AG08396 (cell line): ENCODE measurements at places on chromosomes 4 and X.

DNA sequence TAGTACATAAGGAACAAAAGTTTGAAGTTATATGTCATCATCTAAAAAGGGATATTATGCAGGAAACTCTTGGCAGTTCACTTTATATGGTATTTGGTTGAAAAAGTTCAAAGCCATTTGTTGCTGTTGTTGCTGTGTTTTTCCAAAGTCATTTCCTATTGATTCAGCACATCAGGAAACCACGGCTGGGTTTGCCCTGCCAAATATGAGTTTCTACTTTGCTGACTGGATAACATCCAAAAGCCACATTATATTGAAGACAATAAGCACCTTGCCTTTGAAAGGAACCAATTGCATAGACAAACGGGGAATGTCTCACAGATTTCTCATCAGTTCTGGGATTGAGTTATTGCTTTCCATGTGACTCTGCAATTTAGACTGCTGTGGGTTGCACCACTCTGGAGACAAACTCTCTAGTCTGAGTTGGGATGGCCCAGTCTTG, 206.1 kb downstream of the SLC39A8 start:
- DNase-seq = no peak

GRCh38 chr4:97531351-97531750, 611.9 kb downstream of the STPG2 start:
- no peak for DNase-seq

GRCh38 chr4:23993373-23993772, 103.5 kb upstream of the PPARGC1A start:
- DNase-seq = no peak

- no peak for DNase-seq
Observed at GRCh38 chr4:86641516-86642090, 47.5 kb downstream of the PTPN13 start.

- no peak for DNase-seq
Observed at GRCh38 chrX:150958177-150958576, 25.0 kb upstream of the HMGB3 start.

GRCh38 chr4:174281182-174281737, 2.2 kb downstream of the FBXO8 start:
- DNase-seq = no peak

DNA sequence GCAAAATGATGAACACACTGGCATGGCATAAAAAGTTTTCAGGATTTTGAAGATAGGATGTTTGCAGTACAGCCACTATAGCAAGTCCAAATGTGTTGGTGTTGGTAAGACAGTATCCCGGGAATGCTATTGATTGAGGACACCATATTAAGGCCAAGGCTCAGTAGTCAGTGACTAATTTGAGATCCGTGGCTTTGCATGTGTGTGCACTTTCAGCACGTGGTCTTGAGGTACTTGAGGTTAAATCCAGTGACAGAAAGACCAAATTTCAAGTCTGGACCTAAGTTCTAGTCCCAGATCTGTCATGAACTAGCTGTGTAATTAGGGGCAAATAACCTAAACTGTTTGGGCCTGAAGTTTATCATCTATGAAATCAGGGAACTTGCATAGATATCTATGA, 76.5 kb upstream of the ETNPPL start:
- DNase-seq = no peak

GRCh38 chr4:150816491-150816890, 198.6 kb downstream of the LRBA start:
- DNase-seq = no peak

DNA sequence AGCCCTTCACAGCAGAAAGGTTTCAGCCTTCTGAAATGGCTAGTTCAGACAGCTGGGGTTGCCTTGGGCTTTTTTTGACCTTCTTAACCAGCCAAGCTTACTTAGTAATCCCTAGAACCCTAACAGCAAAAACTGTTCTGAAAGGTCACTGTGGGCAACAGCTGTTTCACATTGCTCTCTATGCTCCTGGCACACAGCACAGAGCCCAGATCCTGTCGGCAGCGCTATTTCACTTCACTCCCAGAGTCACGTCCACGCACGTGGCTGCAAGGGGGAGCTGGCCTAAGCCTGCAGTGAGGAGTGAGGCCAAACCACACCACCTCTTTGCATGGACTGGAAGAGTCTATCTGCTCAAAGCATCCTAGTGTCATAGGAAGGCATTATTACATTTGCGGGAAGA, 32.0 kb upstream of the STS start:
- DNase-seq = no peak

GRCh38 chrX:47285836-47286320, 53.1 kb downstream of the USP11 start:
- no peak for DNase-seq

DNA sequence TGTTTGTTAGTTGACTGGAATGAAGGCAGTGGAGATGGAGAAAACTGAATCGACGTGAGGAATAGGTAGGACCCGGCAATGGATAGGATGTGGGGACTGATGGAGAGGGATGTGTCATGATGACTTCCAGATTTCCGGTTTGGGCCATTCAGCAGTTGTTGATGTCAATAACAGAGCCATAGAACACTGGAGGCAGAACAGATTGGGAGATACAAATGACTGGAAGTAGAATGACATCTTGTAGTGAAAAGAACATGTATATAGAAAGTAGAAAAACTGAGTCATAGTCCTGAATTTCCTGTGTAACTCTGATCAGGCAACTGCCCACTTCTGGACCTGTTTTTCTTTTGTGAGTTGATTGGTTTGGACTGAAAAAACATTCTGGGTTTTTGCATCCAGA, 24.5 kb downstream of the CETN2 start:
- no peak for DNase-seq

DNA sequence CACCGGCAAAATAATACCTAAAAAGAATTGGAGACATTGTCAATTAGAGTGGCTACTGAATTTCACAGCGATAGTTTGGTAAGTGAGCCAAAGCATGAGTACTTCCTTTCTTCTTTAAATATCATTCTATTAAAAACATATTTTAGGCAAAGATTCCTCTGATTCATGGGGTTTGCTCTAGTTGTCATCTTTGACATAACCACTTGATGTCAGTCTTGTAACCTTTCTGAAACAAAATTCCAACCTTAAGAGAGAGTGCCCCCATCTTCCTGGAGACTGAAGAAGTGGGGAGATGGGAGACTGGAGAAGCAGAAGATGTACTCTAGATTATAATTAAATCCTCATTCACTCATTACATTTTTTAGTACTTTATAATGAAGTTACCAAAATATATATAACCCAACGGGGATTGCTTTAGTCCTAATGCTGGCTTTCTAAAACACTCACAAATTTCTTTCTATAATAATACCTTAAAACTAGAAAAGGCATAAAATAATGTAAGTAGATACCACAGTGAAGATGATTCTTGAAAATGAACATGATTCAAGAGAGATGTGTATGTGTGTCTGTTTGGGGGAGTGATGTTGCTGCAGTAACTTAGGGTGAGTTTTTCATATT, 96.4 kb downstream of the EMCN start:
- peak; percentile 16 for DNase-seq

GRCh38 chr4:160825644-160826338, 1338.0 kb downstream of the FSTL5 start:
- no peak for DNase-seq

DNA sequence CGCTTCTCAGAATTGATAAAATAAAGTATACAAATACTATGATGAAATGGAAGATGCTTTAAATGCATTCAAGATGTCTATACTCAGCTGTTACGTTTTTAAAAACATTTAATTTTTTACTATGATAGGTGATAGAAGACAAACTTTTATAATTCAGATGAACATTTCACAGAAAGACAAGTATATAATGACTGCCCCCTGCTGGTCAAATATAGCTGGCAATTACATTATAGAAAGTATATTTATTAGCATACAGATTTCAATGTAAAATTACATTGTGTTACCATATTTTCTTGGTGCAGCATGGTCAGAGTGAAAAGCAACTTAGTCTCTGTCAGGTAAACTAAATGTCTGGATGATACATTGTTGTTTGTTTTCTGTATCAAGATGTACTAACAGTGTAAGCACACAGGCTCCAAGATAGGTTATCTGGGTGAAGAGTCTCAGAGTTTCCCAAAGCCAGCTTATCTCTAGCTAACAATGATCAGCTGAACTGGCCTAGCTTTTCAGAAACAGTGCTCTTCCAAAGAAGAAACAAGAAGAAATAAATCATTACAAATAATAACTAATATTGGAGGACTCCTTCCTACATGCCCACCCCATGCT, 54.1 kb downstream of the SRPX start:
- DNase-seq = no peak

- no peak for DNase-seq
Observed at GRCh38 chrX:135431886-135432285, 10.1 kb downstream of the SMIM10L2A start.

DNA sequence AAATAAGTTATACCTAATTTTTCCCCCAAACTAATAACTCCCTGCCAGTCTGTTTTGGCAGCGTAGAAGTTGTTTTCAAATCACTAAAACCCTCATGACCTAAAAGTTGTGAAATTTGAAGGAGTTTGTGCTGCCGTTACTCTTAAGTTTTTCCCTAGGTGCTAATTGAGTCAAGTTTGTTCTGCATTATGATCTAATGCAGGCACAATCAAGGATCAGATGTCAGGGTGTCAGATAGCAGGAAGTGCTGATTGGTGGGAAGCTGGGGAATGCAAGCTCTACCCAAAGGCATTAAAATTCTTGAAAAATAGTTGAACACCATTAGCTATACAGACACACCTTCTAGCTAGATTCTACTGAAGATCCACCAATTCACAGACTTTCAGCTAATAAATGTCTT, 51.9 kb downstream of the ARX start:
- DNase-seq = no peak

DNA sequence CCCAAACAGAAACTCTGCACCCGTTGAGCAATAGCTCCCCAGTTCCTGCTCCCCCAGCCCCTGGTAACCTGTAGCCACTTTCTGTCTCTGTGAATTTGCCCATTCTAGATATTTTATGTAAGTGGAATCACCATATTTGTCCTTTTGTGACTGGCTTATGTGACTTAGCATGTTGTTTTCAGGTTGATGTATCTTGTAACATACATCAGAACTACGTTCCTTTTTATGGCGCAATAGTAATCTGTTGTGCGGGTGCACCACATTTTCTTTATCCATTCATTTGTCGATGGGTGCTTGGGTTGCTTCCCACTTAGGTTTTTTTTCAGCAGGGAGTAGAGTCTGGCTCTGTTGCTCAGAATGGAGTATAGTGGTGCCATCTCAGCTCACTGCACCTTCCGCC, 6.6 kb upstream of the PDZD4 start:
- no peak for DNase-seq

DNA sequence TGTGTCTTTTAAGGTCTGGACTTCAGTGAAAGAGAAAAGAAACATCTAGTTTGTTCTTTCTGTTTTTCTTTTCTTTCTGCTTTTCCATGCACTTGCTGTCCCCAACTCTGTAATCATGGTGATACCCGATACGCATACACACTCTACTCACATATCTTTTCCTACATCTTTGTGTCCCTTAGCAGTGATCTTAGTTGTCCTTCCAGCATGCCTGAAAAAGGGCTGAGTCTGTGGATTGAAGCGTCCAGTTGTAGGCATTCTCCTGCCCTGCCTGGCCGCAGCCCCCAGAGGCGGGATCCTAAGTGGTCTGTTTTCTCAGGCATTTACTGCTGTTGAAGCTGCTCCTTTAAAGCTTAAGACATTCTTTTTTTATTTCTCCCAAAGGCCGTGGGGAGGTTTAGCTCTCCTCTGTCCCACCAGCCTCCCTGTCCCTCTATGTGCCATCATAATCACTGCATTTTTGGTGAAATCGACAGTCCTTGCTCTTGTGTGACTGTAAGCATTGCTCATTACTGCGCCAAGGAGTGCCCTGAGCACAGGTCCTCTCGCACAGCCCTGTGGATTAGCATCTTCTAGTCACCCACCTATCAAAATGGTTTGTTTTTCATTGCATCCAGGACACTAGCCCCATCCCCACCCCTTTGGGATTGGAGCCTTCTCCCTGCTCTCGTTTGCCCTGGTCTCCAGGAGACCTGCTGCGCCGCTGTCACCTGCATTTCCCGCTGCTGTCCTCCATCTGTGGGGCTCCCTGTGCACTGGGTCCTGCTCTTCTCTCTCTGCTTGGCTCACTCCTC, 4.4 kb downstream of the RGS12 start:
- DNase-seq = no peak

GRCh38 chr4:84507941-84508340, 8.8 kb upstream of the NKX6-1 start:
- DNase-seq = no peak

- peak; percentile 39 for DNase-seq
Observed at GRCh38 chr4:37890801-37891259, at the start of gene TBC1D1. Gene TBC1D1, plus strand, starts transcription at chr4:37891084. Its CDS starts 11,012 bp downstream, at chr4:37902096.

- no peak for DNase-seq
Observed at GRCh38 chr4:168461821-168462220, 18.5 kb downstream of the DDX60L start.

- no peak for DNase-seq
Observed at GRCh38 chrX:150980711-150981110, 2.4 kb upstream of the HMGB3 start.

GRCh38 chr4:133866328-133866699, 335.3 kb downstream of the PABPC4L start:
- no peak for DNase-seq

- DNase-seq = no peak
Observed at GRCh38 chrX:70171624-70172023, 5.7 kb upstream of the DGAT2L6 start.

GRCh38 chr4:79780129-79780528, 292.9 kb downstream of the ANTXR2 start:
- DNase-seq = no peak

GRCh38 chr4:111453216-111453615, 692.0 kb upstream of the FAM241A start:
- no peak for DNase-seq

DNA sequence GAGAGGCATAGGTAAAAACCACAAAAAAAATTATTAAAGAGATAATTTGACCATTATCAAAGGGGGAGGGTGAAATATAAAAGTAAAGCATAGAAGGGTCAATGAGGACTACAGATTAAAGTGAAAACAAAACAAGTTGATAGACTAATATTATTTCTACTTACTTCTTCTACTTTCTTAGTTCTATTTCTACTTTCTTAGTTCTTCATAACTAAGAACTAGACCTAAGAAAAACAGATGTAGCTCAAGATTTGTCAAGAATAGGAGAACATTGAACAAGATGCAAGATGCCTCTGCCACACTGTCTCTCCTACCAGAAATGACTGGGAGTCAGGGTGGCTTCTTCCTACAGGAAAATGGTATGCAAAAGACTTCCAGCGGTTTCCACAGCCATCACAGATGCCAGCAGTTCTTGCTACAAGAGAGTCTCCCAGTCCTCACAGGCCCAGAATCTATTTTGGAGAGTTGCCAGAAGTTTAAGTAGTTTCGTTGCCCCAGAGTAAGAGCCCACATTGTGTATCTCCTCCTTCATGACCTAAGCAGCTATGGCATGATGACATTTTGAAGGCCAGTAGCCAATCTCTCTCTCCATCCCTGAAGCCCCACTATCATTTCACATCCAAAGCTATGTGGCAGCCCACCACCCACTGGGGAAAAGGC, 42.9 kb upstream of the DDX60 start:
- DNase-seq = no peak

DNA sequence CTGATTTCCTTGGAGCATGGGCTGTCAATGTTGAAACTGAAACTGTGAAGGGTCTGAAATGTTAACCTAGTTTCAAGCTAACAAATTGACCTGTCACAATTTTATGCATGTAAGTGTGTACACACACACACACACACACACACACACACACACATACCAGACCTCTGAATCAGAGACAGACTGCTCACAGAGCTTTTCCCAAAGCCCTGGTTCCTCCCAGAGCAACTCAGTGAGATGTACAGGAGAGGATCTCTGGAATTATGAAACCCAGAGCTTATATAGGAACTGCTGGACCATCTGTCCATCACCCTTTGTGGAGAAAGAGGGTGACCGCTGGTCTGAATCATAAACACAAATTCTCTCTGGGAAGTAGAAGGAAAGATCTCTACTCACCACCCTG, 228.1 kb upstream of the PRPS2 start:
- DNase-seq = no peak

GRCh38 chrX:34653811-34654210, 3.3 kb downstream of the TMEM47 start:
- DNase-seq = no peak
